ENCODE measurements at places on chromosomes 7 and 10. TPM values are rescaled to one million over a fixed set of nuclear protein-coding genes. Genes with fewer than 3 reads are reported as not detected.

Gene ANKRD30A
- total RNA-seq, result 0.12 TPM

Gene AEBP1
- total RNA-seq, result 272 TPM

Gene KCND2
- total RNA-seq, result 0.61 TPM

Gene CCL26
- 1.2 TPM for total RNA-seq

Gene RBM20
- total RNA-seq, result 0.41 TPM

DNA sequence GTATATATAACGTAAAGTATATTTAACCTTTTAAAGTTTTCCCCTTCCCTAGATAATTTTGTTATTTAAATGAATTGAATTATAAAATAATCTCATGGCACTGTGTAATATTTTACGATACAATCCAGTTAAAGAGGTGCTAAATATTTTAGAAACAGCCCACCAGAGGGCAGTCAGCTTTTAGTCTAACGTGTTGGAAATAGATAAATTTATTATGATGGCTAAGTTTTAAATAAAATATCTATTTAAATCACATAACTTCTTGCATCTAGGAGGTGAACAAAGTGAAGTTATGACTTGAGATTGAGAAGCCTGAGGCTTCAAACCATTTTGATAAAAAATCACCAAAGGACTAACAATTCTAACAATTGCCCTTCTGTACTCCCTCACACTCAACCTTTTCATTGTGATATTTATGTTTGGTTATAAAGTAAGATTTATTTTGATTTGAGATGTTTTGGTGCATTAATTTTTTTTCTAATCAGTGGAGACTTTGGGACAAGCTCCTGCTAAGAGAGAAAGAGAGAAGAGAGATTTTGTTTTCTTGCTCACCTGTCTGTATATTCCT lies 171.5 kb upstream of the SP4 start:
- no peaks in the 10 kb centered on the region for H3K4me1 ChIP-seq
- no peaks in the 10 kb centered on the region for H3K36me3 ChIP-seq
- H3K27ac ChIP-seq, result no peak overlapping the region
- peaks cover 48% of the 10 kb centered on the region for H3K27me3 ChIP-seq
- no peak overlapping the region for H3K4me3 ChIP-seq

DNA sequence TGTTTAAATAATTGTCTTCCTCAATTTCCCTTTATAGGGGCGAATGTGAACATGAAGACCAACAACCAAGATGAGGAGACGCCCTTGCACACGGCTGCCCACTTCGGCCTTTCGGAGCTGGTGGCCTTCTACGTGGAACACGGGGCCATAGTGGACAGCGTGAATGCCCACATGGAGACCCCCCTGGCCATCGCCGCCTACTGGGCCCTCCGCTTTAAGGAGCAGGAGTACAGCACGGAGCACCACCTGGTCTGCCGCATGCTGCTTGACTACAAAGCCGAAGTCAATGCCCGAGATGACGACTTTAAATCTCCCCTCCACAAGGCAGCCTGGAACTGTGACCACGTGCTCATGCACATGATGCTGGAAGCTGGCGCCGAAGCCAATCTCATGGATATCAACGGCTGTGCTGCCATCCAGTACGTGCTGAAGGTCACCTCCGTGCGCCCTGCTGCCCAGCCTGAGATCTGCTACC lies 42.1 kb downstream of the ASB4 start:
- H3K4me1 ChIP-seq, result no peaks in the 10 kb centered on the region
- DNase-seq, result no peak
- H3K36me3 ChIP-seq, result no peaks in the 10 kb centered on the region
- H3K27me3 ChIP-seq, result no peaks in the 10 kb centered on the region
- H3K27ac ChIP-seq, result no peak overlapping the region

GRCh38 chr10:77562742-77563141 lies 74.9 kb downstream of the KCNMA1 start:
- no peaks in the 10 kb centered on the region for H3K4me1 ChIP-seq
- no peak overlapping the region for H3K27ac ChIP-seq
- no peak overlapping the region for H3K4me3 ChIP-seq

DNA sequence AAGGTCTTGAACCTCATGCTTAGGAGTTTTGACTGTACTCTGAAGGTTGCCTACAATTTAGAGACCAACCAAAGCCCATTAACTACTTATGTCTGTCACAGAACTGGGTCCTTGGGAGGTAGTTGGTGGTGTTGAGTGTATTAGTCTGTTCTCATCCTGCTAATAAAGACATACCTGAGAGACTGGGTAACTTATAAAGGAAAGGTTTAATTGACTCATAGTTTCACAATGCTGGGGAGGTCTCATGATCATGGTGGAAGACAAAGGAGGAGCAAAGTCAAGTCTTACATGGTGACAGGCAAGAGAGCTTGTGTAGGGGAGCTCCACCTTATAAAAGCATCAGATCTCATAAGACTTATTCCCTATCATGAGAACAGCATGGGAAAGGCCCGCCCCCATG lies 319.6 kb upstream of the ZMIZ1 start:
- H3K27ac ChIP-seq, result no peak overlapping the region
- H3K4me3 ChIP-seq, result no peak overlapping the region
- peaks cover 4% of the 10 kb centered on the region for H3K4me1 ChIP-seq
- H3K27me3 ChIP-seq, result no peaks in the 10 kb centered on the region
- no peak for DNase-seq

- DNase-seq, result no peak
- peaks cover 5% of the 10 kb centered on the region for H3K4me1 ChIP-seq
- no peak overlapping the region for H3K4me3 ChIP-seq
- H3K27me3 ChIP-seq, result no peaks in the 10 kb centered on the region
- H3K36me3 ChIP-seq, result no peaks in the 10 kb centered on the region
Observed at GRCh38 chr10:29876008-29876555, 183.3 kb downstream of the JCAD start.

DNA sequence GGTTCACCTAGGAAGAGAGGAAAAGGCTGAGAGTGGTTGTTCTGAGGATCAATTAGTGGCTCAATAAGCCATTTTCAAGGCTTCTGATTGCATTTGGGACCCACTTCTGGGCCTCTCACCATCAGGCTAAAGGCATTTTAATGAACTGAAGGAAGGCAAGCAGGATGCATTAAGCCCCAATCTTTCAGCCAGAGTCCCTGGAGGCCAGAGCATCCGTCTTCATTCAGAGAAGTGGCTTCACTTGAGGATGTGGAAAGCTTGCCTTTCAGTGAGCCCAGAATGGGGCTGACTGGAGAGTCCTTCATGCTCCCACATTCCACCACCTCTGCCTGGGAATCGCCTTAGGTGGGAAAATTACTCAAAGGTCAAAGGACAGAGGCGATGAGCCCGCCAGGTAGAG lies 41.8 kb downstream of the COL17A1 start:
- DNase-seq, result no peak
- H3K4me3 ChIP-seq, result no peak overlapping the region
- H3K27ac ChIP-seq, result no peak overlapping the region
- no peaks in the 10 kb centered on the region for H3K27me3 ChIP-seq
- H3K4me1 ChIP-seq, result no peaks in the 10 kb centered on the region

DNA sequence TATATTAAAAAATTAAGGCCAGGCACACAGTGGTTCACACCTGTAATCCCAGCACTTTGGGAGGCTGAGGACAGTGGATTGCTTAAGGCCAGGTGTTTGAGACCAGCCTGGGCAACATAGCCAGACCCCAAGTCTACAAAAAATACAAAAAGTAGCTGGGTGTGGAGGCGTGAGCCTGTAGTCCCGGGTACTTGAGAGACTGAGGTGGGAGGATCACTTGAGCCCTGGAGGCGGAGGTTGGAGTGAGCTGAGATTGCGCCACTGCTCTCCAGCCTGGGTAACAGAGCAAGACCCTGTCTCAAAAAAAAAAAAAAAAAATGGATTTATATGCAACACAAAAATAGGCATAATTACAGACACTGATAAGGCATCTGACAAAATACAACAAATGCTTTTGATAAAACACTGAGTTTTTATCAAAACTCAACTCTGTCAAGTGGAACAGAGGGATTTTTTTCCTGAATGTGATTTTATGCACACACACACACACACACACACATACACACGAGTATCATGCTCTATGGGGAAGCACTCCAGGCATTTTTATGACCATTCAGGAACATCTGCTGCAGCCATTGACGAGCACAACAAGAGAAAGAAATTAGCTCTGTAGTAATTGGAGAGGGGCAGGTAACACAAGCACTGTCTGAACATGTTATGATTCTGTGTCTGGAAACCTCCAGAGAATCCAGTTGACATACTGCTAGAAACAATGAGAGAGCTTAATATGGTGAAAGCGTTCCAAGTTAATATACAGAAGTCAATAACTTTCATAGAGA lies 193.1 kb downstream of the WDR37 start:
- peaks cover 13% of the 10 kb centered on the region for H3K27me3 ChIP-seq
- H3K4me3 ChIP-seq, result no peak overlapping the region
- no peak for DNase-seq
- no peaks in the 10 kb centered on the region for H3K4me1 ChIP-seq
- H3K36me3 ChIP-seq, result no peaks in the 10 kb centered on the region

DNA sequence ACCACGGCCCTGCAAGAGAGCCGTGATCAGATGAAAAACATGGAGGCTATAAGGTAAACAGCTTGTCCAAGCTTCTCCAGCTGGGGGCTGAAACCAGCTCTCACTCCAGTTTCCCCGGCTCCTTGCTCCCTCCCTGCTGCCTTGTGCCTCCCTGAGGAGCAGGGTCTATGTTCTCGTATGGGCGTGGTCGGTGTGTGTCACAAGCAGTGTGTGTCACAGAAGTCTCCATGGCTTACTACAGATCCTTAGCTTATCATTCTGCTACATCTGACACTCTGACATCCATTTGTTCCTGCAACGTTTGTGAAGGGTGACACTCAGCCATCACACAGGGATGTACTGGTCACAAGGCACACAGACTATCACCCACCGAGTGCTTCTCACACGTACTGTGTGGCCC lies 54.6 kb downstream of the CSGALNACT2 start:
- no peaks in the 10 kb centered on the region for H3K27me3 ChIP-seq
- no peaks in the 10 kb centered on the region for H3K36me3 ChIP-seq
- H3K27ac ChIP-seq, result no peak overlapping the region

DNA sequence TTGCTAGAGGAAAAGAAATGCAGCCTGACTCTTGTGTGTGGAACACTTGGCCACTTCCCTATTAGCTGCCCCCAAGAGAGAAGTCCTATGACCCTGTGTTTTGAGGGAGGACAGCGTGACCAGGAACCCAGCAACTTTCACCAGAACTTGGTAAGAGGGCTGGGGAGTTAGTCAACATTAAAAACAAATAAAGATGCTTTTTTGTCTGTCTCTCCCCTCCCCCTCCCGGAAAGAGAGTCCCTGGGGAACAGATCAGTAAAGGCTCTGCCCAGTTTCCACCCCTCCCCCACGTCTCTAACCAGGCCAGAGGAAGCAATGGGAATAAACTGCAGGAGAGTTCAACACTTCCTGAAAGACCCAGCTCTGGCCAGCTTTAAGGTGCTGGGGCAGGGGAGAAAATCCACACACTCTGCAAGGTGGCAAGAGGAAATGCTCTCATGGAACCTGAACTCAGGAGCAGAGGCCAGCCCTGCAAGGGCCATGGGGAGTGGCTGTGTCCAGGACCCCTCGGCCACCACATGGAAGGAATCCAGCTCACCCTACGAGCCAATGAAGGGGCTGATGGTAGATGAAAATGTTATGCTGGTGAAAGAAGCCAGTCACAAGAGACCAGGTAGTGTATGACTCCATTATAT lies 21.5 kb downstream of the SH3PXD2A start:
- DNase-seq, result no peak
- H3K4me3 ChIP-seq, result no peak overlapping the region
- H3K27ac ChIP-seq, result peak overlapping the region; percentile 34
- peaks cover 36% of the 10 kb centered on the region for H3K4me1 ChIP-seq

DNA sequence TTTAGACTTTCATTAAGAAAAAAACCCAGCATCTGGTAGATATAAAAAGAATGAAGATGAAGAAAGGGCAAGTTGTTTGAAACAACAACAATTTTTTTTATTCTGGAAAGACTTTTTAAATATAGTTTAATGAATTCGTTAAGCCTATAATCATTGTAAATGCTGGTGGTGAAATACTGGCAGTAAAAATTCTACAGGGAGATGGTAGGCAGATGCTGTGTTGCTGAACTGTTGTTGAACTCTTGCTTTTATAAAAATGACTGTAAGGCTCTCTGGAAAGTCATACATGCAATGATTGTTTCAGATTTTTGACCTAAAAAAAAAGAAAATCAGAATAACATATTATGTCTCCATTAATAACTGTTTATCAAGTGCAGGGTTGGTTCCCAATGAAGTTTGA lies 39.0 kb downstream of the SCIN start:
- H3K4me3 ChIP-seq, result no peak overlapping the region
- DNase-seq, result no peak
- H3K27me3 ChIP-seq, result no peaks in the 10 kb centered on the region
- no peaks in the 10 kb centered on the region for H3K36me3 ChIP-seq

DNA sequence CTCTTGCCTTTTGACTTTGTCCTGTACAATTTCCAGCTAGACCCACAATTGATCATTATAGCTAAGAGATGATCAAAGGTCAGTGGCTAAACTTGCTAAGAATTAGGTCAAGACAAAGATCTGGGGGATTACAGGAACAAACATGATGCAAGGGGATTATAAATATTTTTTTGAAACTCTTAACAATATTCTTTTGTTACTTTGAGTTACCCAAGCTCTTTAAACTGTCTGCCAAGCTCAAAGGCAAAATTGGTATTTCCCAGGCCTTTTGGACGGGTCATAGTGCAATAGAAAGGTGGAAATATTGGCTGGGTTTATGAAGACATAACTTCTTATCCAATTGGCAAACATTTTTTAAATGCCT lies 23.4 kb downstream of the TBXAS1 start:
- no peaks in the 10 kb centered on the region for H3K27me3 ChIP-seq
- H3K36me3 ChIP-seq, result no peaks in the 10 kb centered on the region
- no peak for DNase-seq
- H3K27ac ChIP-seq, result no peak overlapping the region
